ENCODE measurements at places on chromosomes 6 and 20.

- DNase-seq: no peak
Measured at GRCh38 chr20:25206548-25206947, 11.0 kb downstream of the ENTPD6 start.

DNA sequence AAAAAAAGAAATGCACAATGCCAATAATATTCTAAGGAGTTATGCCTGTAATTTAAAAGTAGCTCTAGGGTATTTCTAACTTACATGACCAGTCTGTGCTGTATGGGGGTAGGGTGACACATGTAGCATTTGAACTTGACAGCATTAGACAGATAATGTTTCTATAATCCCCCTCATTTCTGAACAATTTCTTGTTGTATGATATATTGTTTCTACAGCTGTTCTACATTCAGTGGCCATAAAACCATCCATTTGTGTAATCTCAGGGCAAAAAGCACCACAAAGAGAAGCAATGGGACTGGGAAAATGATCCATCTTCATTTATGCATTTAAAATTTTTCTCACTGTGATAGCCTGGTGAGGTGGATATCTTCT, 767.8 kb downstream of the TFAP2A start:
- DNase-seq: peak; percentile 75

- DNase-seq: no peak
Measured at GRCh38 chr6:17358515-17358914, 34.9 kb upstream of the CAP2 start.

DNA sequence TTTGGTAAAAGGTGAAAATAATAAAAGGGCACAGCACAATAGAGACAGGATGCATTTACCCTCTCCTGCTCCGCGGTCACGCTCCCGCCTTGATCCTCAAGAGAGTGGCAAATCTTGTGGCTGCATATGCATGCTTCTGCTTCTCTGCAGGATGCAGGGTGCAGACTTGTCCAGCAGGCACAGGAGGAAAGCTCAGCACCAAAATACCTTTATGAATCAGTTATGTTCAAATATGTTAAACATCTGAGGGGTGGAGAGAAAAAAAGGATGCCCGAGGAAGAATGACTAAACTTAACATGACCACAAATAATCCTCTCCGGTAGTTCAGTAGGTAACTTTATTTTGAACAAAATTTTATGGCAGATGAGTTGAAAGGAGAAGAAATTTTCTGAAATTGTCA, 366.1 kb upstream of the SOX4 start:
- DNase-seq: no peak

- DNase-seq: peak; percentile 84
Measured at GRCh38 chr6:158284007-158284875, 28.0 kb upstream of the TULP4 start.

DNA sequence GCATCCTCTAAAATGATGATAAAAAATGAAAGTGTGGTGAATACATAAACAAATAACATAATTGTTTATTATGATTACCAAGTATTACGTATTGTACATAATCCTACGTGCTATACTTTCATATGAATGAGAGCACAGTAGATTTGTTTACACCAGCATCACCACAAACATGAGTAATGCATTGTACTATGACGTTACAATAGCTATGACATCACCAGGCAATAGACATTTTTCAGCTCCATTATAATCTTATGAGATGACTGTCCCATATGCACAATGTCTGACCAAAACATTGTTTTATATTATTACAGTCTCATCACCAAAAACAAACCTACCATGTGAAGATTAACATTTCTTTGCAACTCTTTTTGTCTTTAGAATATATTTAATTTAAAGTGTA, 225.7 kb upstream of the TENT5A start:
- DNase-seq: no peak

DNA sequence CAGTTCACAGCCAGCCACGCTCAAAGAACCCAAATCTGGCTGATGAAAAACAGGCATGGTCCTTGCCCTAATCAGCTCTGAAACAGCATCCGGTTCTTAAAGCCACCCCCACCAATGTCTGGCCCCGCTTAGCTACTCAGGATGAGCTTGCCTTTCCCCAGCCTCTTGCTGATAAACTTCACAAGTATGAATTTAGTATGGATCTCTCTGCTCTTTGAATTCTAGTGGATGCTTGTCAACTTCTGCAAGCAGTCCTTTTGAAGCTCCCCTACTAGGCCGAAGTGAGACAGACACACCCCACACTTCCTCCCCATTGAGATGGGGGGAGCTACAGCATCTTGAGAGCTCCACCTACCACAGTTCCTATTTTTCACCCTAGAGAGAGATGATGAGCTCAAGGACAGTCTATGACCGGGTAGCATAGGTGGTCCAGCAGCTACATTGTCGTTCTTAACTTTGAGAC, 36.7 kb downstream of the EBF4 start:
- no peak for DNase-seq

DNA sequence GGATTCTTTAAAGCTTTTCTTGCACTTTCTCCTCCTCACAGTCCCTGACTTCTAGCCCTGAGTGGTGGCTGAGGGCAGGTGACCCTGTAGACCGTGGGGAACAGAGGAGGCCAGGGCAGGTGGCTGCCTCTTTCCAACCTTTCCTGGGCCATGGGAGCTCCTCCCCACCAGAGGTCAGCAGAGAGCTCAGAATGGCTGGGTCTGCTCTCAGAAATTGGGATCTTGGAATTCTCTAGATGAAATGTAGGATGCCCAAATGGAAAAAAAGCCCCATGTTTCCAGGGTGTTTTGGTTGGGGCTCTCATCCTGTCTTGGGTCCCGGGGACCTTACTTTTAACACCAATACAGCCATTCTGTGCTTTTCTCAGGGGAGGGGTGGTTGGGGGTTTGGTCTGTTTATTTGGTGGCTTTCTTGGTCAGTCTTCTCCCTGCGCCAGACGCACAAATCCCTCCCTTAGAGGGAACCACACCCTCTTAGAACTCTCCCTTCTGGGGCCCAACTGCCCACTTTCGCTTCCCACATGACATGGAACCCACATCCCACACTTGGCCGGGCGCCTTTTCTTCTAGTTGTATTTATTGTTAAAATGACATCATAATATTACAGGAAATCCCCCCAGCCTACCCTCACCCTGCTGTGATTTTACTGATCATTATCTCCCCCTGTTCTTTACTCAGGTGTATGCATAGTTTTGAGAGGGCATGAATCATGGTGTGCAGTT, 17.9 kb downstream of the GNAS start:
- peak; percentile 30 for DNase-seq
